Osteoblast (primary cell): ENCODE measurements at places on chromosomes 16 and 17. TPM values are rescaled to one million over a fixed set of nuclear protein-coding genes. Genes with fewer than 3 reads are reported as not detected.

- no peak for DNase-seq
These were observed 124.9 kb downstream of the CMIP start for GRCh38 chr16:81569361-81570034.

- peak; percentile 88 for DNase-seq
These were observed 45.3 kb downstream of the BRD7 start for GRCh38 chr16:50323335-50324011.

DNA sequence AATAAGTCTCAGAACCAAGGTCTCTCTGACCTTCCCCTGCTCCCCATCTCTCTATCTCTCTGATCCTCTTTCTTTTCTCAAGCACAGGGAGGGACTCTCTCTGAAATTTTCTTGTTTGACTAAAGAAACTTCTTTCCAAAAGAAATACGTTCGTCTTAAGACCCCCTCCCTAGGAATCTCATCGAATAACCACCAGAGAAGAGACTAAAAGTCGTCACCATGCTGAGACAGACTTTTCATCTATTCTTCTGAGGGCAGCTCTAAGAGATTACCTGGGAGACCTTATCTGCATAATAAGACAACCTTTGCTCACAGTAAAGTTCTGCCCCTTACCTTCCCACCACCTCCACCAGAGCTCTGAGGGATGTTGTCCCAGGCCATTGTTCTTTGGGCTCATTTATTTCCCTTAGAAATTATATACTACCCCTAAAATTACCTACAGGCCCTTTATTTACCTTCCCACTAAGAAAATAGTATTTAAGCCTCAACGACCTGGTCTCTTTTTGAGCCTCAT, 133.7 kb upstream of the EEF2KMT start:
- no peak for DNase-seq

DNA sequence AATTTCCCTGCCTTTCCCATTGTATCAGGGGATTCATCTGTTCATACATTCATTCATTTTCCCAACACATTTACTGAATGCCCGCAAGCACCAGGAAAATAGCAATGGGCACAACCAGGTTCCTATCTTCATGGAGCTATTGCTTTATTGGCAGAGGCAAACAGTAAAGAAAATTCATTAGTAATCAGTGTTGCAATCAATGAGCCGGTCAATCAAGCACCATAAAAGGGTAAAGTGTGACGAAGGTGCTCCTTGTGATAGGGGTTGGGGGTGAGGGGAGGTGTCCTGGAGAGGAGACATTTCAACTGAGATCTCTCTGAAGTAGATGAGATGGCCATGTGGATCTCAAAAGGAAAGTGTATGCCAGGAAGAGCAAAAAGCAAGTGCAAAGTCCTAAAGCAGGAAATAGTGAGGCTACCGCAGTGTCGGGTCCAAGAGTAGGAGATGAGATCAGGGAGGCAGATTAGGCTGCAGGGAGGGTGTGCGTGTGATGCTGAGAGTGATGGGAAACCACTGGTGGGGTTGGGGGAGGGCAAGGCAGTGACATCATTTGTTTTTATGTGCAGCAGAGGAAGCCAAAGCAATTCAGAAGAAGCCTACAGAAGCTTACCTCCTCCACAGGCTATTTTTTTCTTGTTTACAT, 28.4 kb downstream of the CDH13 start:
- peak; percentile 84 for DNase-seq

DNA sequence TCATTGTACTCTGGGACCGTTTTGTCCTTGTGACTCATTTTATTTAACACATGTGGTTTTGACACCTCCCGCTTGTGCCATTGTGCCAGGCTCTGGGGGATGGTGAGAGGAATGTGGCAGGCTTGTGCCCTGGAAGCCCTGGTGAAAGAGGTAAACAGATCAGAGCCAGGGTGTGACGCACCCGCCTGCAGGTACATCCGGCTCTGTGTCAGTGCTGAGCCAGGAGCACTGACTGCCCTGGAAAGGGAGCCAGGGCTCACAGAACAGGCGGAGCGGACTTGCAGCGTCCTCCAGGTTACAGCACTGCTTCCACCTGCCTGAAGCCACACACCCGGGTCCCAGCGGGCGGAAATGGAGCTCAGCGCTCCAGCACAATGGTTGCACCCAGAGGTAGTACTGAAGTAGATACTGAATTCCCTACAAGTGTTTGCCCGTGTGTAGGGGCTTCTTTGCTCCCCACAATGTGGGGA, 30.6 kb downstream of the CDRT15 start:
- DNase-seq = no peak

- DNase-seq = peak; percentile 31
These were observed 61.0 kb upstream of the LGALS9 start for GRCh38 chr17:27569884-27570577.

- DNase-seq = peak; percentile 46
These were observed 17.1 kb upstream of the HOXB13 start for GRCh38 chr17:48745381-48746275.

GRCh38 chr16:970386-970765, 408 bp downstream of the LMF1 start:
- DNase-seq = peak; percentile 94

DNA sequence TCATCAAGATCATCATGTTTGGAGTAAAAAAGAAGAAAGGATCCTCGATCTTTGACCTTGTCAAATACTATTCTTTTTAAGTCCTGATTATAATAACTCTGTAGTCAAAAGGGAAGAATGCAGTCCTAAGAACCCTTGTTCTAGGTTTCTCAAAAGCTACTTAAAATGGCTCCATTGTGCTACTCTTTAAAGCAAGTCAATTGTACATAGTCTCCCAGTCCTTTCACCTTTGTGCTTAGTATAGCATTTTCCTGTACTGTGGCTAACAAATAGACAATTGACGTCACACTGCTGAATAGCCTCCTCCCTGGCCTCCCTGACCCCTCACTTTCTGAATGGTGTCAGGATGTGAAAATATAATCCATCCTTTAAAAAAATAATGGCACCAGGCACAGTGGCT, 172.9 kb downstream of the AATF start:
- DNase-seq = no peak

GRCh38 chr17:40588552-40588951, 23.3 kb upstream of the CCR7 start:
- no peak for DNase-seq

GRCh38 chr16:54282928-54283724, 3.5 kb downstream of the IRX3 start:
- DNase-seq = peak; percentile 79

- DNase-seq = peak; percentile 53
These were observed 7.3 kb upstream of the BCAR1 start for GRCh38 chr16:75258807-75259141.

DNA sequence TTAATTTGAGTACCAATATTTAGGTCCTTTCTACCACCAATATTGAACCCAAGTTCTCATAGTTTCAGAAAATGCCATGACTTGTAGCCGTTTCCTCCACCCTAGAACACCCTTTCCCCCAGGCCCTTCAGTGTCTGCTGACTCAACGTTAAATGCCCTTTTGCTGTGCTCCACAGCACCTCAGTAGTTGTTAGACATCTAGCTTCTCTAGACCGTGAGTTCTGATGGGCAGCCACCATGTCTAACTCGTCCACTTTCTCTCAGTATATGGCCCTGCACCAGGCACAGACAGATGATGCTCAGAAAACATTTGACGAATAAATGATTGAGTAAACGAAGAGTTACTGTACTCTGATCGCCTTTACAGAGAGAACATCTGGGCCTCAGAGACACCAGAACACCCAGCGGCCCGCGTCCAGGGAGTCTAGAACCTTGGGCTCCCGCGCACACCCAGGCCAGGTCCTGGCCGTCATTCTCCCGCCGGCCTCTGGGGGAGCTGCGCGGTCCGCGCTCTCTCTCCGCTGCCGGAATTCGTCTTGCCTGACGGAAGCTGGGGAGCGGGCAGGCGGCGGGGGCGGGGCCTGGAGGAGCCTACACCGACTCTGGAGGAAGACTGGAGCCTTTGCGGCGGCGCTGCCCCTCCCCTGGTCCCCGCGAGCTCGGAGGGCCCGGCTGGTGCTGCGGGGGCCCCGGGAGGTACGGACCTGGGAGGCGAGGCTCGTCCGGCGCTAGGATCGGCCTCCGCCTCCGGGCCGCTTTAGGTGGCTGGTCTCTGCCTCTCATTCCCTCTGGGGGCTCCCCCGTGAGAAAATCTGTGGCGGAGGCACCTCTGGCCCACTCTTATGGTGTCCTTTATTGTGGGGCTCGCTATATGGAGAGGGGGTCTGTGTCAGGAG, at the start of gene NKIRAS2:
Gene NKIRAS2 (plus strand): TSS at position 582 of the 896 bp plus-strand sequence. CDS start 1,488 bp downstream, outside the sequence.
- DNase-seq = peak; percentile 99

- no peak for DNase-seq
These were observed 55.8 kb downstream of the CCDC182 start for GRCh38 chr17:57689254-57689653.

GRCh38 chr17:35731239-35731916, at the start of gene RASL10B:
RASL10B (plus strand) TSS chr17:35731639; CDS start chr17:35735185, 3,546 bp downstream.
- peak; percentile 98 for DNase-seq

DNA sequence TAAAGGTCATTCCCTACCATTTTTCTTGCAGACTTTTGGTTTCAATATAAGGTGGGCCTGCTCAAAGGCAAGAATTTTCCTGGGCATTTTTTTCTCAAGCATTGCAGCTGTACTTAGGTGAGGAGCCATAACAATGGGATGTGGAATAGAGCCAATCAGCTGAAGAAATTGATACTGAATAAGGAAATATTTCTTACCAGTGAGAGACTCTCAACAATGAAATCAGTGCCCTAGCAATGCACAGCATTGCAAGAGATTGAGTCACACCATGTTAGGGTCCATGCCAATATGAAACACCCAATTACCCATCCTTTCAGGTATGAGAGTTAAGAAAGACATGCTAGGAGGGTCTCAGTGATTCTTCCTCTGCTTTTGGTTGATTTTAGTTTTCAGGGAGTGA, 237.6 kb downstream of the SOX9 start:
- no peak for DNase-seq

- no peak for DNase-seq
These were observed 568.3 kb upstream of the ZFHX3 start for GRCh38 chr16:73616166-73616753.

DNA sequence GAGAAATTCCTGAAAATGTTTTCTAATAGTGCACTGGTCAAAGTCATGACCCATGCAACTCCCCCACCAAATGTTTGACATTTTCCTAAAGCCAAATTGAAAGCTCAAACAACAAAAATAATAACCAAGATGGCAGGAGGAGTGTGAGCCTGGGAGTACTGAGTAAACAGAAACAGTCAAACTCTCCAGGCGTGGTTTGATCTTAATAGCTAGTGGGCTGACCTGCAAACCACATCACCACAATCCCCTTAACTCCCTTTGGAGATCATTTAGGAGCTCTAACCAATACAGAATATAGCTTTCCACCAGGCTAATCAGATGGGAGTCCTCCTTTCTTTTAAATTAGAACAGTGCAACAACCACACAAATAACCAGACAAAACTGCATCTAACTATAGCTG, 19.2 kb upstream of the MEIOC start:
- no peak for DNase-seq

DNA sequence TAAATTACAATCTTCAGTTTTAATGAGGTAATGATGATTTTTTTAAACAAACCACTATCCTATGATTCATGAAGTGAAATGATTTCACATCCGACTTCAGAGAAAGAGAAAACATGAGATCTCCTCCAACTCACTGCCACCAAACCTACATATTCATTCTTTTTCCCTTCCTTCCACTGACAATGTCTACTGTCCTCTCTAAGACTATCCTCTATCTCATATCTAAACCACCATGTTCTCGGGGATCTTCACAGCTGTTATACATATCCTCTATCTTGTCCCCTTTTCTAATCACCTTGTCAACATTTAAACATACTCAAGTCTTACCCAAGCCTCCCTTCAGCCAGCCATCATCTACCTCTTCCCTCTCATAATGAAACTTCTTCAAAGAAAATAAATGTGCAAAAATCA, 53.5 kb downstream of the SMURF2 start:
- no peak for DNase-seq

GRCh38 chr16:2484898-2485508, 10.1 kb downstream of the TBC1D24 start:
- DNase-seq = peak; percentile 41

GRCh38 chr17:67157732-67158639, 87.0 kb downstream of the HELZ start:
- peak; percentile 44 for DNase-seq

SUMO2 gene
- total RNA-seq = 92.6 and 96.4 TPM in 2 replicates

C16orf96 gene
- under 0.01 TPM in 1 of 2 replicates, not detected in the other for total RNA-seq

CES5A gene
- total RNA-seq = not detected in 2 replicates

BEAN1 gene
- total RNA-seq = 0.29 and 0.36 TPM in 2 replicates

KRT33B gene
- total RNA-seq = 0.29 and 1.1 TPM in 2 replicates

ABCC11 gene
- total RNA-seq = under 0.01 and 0.29 TPM in 2 replicates

PDXDC1 gene
- 82.5 and 90.5 TPM in 2 replicates for total RNA-seq

KRTAP4-5 gene
- total RNA-seq = not detected in 2 replicates

CCDC40 gene
- total RNA-seq = 8.3 and 11.8 TPM in 2 replicates

TOP3A gene
- total RNA-seq = 36.2 and 39.5 TPM in 2 replicates

CFAP20 gene
- 22.4 and 26.1 TPM in 2 replicates for total RNA-seq

KRT40 gene
- under 0.01 TPM in 1 of 2 replicates, not detected in the other for total RNA-seq

ETV4 gene
- 0.72 and 1.2 TPM in 2 replicates for total RNA-seq
